ENCODE measurements at places on chromosomes 4 and X.

GRCh38 chr4:79917246-79917645 lies 155.8 kb downstream of the ANTXR2 start:
- no peak for DNase-seq

- DNase-seq: no peak
Measured at GRCh38 chr4:118296729-118297128, 56.1 kb downstream of the PRSS12 start.

- no peak for DNase-seq
Measured at GRCh38 chr4:33696586-33696985, 2547.7 kb downstream of the ARAP2 start.

GRCh38 chrX:114905251-114905650 lies 112.2 kb downstream of the IL13RA2 start:
- no peak for DNase-seq

- DNase-seq: no peak
Measured at GRCh38 chr4:108081256-108081655, 87.5 kb downstream of the LEF1 start.

- no peak for DNase-seq
Measured at GRCh38 chrX:154655346-154655745, 2.0 kb upstream of the CTAG2 start.

DNA sequence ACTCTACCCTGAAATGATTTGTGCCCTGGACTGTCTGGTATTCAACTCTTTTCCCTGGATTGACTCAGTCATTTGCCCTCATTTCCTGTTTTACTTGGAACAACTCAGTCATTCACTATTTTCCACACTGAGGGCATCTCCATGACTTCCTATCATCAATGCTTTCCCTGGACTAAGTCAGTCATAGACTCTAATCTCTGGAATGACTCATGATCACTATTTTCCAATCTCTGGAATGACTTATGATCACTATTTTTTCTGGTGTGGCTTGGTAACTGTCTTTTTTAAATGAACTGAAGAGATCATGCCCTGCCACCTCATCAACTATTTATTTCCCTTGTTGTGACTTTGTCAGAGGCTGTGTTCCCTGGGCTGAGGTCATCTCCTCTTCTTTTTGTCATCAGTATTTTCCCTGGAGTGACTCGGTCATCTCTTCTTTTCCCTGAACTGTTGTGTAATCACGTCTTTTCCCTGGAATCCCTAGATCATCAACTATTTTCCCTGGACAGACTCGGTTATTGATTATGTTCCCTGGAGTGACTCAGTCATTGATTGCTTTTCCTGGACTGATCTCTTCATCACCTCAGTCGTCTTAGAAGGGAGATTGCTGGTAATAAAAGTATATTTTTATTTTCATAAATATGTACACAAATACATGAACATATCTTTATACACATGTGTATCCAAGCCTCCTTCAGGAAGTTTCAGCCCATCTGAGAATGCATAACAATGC lies 327.1 kb upstream of the VCX start:
- DNase-seq: no peak

DNA sequence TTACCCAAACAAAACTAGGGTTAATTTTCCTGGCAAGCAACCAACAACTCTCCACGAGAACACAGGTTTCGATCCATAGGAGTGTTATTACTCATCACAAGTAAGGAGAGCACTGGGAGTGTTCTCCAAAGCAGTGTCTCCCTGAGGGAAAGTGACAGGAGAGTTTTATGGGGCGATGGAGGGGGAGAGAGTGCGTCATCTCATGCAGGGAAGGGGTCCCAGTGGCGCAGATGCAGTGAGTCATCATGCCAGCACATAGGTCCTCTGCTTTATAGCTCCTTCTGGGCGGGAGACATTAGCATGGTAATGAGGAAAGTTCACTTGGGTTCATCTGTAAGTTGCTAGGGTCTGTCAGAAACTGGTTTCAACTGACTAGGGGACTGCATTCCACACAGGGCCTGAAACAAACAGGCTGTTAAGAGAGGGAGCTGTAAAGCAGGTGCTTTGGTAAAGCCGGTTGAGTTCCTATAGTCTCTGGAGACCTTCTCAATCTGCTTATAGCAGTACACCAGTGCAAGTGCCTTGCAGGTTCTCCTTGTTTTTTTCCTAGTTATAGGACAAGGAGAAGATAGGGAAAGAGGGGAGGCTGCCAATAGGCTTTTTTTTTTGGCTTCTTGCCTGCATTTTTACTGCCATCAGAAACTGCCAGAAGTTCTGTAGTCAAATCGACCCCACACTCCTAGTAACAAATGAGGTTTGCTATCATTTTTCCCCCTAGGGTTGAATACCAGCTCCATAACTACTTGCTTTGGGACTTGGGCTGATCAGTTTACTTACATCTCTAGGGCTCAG lies 12.8 kb upstream of the BOD1L1 start:
- peak; percentile 54 for DNase-seq

GRCh38 chr4:128364565-128364964 lies 77.0 kb upstream of the PGRMC2 start:
- DNase-seq: no peak

DNA sequence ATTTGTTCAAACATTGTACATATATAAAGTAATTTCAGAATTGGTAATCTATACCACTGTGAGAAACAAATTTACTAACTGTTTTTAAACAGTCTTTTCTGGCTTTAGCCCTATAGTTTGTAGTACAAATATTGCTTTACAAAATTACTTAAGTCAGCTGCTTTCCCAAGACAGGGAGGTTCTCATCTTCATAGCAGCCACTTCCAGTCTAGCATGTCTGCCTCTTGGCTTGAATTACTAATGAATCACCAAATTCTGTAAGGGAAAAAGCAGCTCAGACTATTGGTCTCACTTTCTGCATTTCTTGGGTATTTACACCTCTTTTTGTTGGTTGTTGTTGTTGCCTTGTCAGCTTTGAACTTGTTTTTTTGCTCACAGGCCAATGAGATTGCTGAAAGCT lies 187.2 kb downstream of the NPFFR2 start:
- no peak for DNase-seq

DNA sequence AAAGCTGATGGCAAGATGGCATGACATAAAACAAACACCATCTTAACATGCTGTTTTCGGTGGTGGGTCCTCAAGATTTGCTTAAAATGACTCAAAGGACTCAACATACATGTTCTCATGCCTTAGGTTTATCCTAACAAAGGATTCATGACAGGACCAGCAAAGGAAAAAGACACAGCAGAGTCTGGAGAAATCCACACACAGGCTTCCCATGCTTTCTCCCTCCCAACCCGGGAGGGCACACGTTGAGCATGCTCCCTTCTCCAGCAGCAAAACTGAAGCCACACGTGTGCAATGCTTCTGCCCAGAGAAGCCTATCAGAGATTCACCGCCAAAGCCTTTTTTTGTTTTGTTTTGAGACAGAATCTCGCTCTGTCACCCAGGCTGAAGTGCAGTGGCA lies 39.9 kb downstream of the SAT1 start:
- no peak for DNase-seq

DNA sequence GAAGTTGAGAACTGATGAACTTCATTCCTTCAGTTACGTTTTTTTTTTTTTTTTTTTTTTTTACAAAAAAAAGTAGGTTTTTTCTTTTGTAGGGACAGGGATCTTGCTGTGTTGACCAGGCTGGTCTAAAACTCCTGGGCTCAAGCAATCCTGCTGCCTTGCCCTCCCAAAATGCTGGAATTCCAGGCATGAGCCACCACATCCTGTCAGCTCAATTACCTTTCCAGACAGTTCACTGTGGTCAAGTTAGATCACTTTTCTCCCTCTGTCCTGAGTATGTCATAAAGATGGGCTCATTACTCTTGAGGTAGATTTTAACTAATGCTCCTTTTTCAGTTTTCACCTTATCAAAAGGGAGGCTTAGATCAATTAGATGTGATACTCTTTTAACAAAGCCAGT lies 10.8 kb upstream of the NR3C2 start:
- DNase-seq: no peak

DNA sequence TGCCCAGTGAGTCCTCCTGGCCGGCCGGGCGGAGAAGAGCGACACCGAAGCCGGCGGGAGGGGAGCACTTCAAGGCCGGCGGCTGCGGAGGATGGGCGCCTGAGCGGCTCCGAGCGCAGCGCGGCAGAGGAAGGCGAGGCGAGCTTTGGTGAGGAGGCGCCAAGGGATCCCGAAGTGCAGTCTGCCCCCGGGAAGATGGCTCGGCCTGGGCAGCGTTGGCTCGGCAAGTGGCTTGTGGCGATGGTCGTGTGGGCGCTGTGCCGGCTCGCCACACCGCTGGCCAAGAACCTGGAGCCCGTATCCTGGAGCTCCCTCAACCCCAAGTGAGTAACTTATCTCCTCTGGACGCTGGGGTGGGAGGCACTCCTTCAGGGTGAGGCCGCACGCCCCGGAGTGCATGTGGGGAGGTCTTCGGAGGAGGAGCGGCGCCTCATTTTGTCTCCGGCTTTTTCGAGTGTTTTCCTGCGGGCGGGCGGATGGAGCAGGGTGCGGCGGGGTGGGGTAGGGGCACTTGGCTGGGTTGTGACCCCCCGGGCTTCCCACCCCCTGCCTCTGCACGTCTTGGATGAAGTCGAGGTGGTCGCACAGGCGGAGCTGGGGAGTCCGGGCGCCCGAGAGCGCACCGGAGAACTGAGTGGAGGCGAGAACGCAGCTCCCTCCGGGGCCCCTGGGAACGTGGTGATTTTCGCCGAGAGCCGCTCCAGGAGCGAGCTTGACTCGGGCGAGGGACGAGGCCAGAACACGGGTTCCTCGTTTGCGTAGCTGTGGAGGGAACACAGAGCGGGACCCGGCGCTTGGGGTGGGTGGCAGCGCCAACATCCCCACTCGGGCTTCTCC lies 979 bp downstream of the EFNB1 start:
- no peak for DNase-seq

DNA sequence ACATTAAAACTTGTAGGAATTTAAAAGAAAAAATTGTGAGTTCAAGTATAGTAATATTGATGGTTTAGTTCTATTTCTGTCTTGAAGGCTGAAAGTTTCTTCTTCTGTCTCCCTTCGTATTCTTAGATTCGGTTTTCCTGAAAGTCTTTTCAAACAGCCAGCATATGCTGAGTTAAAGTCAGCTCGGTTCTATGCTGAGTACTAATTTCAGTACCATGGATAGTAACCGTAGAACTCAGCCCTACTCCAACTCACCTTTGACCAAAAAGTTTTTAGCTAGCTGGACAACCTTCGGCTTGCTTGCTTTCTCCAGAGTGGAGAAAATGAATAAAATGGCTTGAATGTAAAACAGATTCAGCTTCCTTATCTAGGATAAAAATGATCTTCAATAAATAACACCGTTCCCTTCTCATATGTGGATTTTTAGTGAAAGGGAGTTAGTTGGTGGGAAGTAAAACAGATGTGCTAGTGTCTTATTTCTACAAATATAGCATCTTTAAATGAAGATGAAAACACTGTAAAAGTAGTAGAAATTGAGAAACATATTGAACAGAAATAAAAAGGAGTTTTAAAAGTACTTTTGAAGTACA lies 5.2 kb downstream of the POU4F2 start:
- no peak for DNase-seq

DNA sequence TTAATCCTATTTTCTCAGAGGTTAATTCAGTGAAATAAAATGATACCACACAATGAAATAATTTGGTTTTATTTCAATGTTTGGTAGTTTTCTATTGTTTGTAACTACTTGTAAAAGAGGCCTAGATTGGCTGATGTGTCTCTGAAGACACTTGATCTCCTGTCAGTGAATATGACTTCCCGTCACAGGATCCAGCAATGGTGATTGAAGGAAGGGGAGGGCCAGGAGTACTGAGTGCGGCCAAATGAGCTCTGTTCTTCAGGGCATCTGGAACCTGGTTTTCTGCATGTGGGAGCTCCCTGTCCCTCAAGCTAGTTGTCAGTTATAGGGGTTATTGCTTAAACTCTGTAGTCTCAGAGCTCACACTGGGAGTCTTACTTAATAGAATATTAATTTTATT lies 86.5 kb upstream of the OTUD4 start:
- no peak for DNase-seq

- no peak for DNase-seq
Measured at GRCh38 chrX:143095321-143095720, 69.6 kb downstream of the SPANXN4 start.

DNA sequence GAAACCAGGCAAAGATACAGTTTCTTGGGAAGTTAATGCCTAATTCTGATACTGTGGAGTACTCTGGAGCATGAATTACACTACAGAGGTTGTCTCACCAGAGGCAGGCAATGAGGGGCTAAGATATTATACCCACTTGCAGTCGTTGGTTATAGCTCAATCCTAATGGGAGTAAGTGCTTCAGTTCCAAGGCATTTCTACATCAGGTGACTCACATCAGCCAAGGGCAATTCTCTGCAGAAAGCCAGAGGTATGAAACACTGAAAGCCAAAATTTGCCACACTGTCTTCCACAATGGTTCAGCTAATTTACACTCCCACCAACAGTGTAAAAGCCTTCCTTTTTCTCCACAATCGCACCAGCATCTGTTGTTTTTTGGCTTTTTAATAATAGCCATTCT lies 174.0 kb upstream of the IL15 start:
- DNase-seq: no peak

GRCh38 chr4:7001271-7001670 lies 41.9 kb upstream of the TADA2B start:
- no peak for DNase-seq

DNA sequence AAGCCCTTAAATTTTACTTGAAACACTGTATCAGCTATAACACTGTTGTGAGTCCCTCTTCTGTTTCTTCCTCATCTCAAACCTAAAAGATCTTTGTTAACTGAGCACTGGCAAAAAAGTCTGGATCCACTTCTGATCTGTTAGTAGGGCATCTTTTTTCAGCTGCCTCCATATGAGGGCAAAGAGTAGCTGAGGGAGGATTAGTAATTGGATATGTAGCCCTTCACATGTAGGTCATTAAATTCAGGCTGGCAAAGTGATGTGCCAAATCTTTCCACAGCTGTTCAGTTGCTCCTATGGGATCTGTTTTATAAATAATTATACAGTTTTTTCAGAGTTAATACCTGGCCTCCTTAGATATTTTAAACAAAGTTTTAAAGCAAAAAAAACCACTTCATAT lies 1.1 kb upstream of the TRMT10A start:
- no peak for DNase-seq

GRCh38 chrX:110139172-110139571 lies 136.3 kb downstream of the TMEM164 start:
- DNase-seq: no peak

DNA sequence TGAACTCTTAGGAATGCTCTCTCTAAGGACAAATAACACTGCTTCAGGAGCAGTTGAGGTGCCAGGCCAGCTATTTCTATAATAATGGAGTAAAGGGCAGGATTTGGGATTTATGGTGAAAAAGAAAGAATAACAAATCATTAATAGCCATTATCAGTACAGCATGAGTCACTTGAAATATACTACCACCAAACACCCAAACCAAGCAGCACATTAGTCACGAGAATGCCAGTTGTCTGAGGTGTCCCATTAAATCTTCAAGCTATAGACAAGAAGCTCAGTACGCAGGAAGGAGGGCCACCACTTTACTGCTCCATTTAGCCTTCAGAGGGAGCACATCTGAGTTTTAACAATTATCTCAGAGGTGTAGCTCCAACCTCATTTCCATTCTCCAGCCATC lies 106.8 kb upstream of the MAGEA10 start:
- DNase-seq: no peak

All from BJ (cell line).